Kidney (tissue), 22 donors: ENCODE measurements at places on chromosomes 7 and 10. TPM values are rescaled to one million over a fixed set of nuclear protein-coding genes. Genes with fewer than 3 reads are reported as not detected.

DNA sequence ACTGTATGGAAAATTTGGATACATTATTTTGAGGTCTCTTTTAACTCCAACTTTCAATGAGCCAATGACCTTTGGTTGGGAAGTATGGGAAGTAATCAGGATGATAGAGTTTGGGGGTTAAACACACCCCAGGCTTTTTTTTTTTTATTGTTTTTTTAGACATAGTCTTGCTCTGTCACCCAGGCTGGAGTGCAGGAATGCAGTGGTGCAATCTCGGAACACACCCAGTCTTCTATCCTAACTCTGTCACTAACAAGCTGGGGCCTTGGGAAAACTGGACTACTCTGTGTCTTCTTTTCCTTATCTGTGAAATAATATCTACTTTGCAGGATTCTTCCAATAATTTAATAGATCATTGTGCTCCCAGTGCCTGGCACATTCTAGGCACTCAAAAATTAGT is 37.6 kb upstream of the AGBL3 start:
- DNase-seq = no peak

- DNase-seq = no peak
Measured at GRCh38 chr10:129440247-129440646, 26.8 kb upstream of the MGMT start.

ELAPOR2 gene
- total RNA-seq = 9.0 TPM

OR9A2 gene
- not detected for total RNA-seq

AOAH gene
- 24.7 TPM for total RNA-seq

ZEB1 gene
- total RNA-seq = 43.0 TPM
